Ascending aorta (tissue), 2 donors: ENCODE measurements at places on chromosomes 5 and 9. TPM values are rescaled to one million over a fixed set of nuclear protein-coding genes. Genes with fewer than 3 reads are reported as not detected.

DNA sequence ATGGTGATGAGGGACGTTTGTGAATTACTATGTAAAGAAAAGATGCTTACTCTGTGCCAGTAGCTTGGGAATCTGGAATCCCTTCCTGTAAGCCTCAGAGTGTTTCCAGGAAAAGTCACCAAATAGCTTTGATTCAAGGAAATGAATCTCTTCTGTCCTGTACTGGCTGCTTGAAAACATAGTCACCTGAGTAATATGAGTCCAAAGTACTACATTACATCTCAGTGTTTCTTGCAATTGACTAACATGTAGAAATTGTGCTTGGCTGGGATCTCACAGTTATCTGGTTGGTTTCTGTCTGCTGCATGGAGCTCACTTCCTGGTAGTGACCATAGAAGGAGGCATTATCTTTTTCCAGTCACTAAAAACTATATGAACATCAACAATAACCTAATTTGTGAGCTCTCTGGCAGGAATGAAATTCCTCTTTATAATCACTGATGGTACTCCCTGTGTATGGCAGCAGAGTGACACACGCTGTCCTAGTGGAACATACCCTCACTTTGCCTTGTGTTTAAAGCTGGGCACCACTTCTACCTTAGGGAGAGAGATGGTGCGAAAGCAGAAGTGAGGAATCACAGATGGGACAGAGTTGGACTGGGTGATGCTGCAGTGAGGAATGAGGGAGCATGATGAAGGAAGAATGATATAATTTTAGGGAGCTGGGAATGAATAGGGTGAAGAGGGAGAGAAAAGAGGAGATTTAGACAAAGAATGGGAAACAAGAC, 568.5 kb downstream of the RAB3C start:
- H3K27me3 ChIP-seq, result no peaks in the 10 kb centered on the region
- H3K4me1 ChIP-seq, result no peaks in the 10 kb centered on the region
- H3K36me3 ChIP-seq, result no peaks in the 10 kb centered on the region
- no peak overlapping the region for H3K4me3 ChIP-seq
- no peak for DNase-seq

- no peaks in the 10 kb centered on the region for H3K4me1 ChIP-seq
- no peak overlapping the region for H3K4me3 ChIP-seq
- H3K36me3 ChIP-seq, result no peaks in the 10 kb centered on the region
- no peaks in the 10 kb centered on the region for H3K27me3 ChIP-seq
Observed at GRCh38 chr5:163585206-163585605, 79.8 kb downstream of the MAT2B start.

GRCh38 chr9:126722922-126723806, 81.7 kb upstream of the ZBTB43 start:
- no peaks in the 10 kb centered on the region for H3K36me3 ChIP-seq
- H3K4me3 ChIP-seq, result peak overlapping the region; percentile 64
- H3K27me3 ChIP-seq, result peaks cover 8% of the 10 kb centered on the region
- DNase-seq, result no peak
- no peak overlapping the region for H3K27ac ChIP-seq

DNA sequence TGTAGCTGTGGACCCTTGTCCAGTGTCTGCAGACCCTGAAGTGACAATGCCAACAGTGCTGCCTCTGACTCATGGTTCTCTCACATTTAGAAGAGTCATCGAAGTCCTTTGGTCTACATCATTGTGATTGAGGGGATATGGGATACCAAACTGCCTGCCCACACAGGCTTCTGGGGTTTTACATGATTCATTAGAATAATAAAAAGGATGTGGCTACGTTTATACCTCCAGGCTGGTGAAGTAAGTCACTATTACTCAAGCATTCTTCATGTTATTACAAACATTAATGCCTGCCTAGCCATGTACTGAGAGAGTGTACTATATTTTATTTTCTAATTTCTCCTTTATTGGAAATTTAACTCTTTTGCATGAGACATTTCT, 365.7 kb downstream of the SPATA31D1 start:
- DNase-seq, result no peak
- H3K4me3 ChIP-seq, result no peak overlapping the region
- no peaks in the 10 kb centered on the region for H3K27me3 ChIP-seq

DNA sequence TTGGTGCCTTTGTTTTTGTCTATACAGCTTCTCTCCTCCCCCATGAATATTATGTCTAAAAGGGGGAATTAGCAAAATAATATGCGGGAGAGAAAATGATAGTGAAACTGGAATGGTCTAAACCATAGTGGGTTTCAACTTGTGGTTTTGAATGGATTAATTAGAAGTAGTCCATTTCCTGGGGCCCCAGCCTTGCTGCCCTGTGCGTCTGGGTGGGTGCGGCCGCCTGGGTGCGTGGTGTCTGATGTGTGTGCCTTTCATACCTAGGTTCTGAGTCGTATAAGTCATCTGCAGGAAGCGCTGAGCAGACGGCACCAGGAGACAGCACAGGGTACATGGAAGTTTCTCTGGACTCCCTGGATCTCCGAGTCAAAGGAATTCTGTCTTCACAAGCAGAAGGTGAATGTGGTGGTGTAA, 120.0 kb upstream of the CACNA1B start:
- H3K4me3 ChIP-seq, result no peak overlapping the region
- DNase-seq, result no peak
- no peaks in the 10 kb centered on the region for H3K27me3 ChIP-seq
- no peaks in the 10 kb centered on the region for H3K4me1 ChIP-seq
- peaks cover 27% of the 10 kb centered on the region for H3K36me3 ChIP-seq

DNA sequence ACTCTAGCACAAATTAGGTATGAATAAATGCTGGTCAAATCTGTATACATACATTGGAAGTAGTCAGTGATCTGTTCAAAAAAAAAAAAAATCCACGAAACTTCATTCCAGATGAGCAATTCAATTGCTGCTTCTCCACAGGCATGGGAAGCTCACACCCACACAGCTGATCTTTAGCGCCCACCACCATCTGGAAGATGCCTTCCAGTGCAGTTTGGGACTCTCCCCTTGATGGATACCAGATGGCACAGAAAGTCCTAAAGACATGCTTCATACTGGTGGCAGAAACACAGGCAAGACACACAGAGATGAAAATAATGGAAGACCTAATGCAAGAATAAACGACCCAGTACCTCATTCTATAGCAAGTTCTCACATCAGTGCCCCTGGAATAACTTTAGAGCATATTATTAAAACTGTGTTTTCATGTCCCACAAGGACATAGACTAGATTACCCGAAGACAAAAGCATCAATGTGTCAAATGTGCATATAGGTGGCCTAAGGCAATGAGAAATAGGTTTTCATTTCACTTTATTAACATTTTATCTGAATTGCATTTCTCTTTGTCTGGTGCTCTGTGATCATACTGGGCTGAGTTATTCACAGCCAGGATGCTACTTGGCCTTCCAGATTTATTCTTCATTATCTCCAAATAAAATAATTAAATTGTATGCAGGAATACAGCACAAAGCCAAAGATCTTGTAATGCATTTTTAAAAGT, 135.4 kb upstream of the TAS2R1 start:
- no peak for DNase-seq
- no peak overlapping the region for H3K4me3 ChIP-seq
- no peaks in the 10 kb centered on the region for H3K36me3 ChIP-seq
- no peak overlapping the region for H3K27ac ChIP-seq
- no peaks in the 10 kb centered on the region for H3K27me3 ChIP-seq

Gene IL13
- not detected for total RNA-seq

Gene CNTNAP3B
- 47.1 TPM for total RNA-seq

Gene KCNMB1
- 30.8 TPM for total RNA-seq

Gene PIP5KL1
- total RNA-seq, result not detected
